ENCODE measurements at places on chromosomes 2 and 18.

- no peak for DNase-seq
Measured at GRCh38 chr2:239252801-239253200, 148.0 kb downstream of the HDAC4 start.

DNA sequence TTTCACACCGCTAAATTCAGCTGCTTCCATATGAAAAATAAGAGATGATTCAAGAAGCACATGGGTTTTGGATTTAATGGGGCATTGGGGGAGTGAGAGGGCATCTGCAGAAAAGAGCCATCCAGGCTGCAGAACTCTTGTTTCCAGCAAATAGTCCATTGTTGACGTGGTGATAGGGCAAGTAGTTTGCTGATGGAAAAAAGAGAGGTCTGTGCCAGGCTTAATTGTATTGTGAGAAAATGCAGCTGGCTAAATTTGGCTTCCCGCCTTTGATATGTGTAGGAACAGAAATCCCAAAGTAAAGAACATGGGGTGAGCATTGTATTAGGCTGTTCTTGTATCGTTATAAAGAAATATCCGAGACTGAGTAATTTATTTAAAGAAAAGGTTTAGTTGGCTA is 199.5 kb downstream of the SETBP1 start:
- DNase-seq: no peak

DNA sequence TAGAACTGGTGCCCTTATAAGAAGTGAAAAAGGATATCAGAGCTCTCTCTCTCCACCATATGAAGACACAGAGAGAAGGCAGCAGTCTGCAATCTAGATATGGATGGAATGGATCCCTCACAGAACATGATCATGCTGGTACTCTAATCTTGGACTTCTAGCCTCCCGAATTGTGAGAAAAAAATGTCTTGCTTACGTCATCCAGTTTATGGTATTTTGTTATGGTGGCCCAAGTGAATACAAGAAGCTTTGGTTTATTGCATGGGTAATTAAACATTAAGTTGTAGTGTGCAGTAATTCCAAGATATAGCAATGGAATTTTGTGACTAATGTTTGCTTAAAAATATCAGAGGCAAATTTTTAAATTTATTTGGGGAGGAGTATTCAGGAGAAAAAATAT is 1667.4 kb upstream of the SLC39A10 start:
- no peak for DNase-seq

DNA sequence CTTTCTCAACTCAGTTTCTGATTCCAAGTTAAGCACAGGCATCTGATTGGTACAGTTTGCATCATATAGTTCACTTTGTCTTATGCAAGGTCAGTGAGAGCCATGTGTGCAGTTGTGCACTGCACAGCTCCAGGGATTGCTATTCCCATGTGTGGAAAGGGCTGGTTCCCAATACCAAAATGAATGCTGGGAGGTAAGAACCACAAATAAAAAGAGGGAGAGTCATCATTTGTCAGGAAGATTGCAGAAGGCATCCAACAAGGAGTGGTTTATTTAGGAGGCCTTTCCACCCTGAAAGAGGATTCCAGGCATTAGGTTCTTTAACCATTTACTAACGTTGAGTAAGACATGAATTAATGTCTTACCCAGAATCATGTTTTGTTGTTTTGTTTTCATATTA is 141.2 kb upstream of the ST6GAL2 start:
- no peak for DNase-seq

- no peak for DNase-seq
Measured at GRCh38 chr2:215942194-215942593, 71.2 kb downstream of the MREG start.

DNA sequence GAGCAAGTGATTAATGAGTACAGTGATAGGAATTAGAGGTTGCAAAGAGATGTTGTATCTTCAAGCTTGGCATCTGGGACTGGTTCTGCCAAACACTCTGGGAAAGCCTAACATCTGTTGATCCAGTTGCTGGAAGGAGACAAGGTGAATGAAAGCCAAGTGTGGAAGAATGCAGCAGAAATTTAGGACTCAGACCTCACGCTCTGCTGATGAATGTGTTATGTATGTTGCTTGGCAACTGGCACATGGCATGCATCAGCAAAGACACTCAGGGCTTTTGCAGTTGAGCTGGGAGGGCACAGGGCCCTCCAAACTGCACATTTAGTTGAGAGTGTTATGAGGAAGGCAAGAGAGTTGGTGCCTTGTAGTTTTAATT is 105.5 kb downstream of the COLEC12 start:
- no peak for DNase-seq

DNA sequence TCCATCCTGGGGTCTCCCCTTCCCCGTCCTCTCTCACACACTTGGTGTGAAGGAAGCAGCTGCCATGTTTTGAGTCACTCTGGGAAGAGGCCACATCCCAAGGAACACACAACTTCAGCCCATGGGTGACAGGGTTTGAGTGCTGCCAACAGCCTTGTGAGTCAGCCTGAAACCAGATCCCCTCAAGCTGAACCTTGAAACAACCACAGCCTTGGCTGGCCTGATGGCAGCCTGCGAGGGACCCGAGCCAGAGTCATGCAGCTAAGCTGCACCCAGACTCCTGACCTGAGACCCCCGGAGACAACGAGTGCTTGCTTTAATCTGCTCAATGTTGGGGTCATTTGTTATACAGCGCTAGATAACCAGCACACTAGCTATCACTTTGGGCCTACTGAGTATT is 19.3 kb upstream of the MC2R start:
- no peak for DNase-seq

DNA sequence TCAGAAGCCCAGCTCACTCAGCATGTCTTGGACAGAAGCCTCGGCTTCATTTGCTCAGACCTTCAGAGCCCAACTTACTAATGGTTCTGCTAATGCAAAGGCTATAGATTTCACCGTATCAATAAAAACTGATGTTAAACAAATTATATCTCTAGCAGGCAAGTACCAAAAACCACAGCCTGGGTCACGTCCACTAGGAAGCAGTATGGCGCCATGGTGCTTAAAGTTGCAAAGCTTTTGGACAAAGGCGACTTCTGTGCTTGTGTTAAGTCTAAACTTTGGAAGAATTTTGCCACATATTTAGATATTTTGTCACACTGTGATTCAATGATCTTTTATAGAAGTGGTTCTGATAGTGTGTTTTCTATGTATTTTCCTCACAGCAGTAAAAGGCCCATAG is 276.8 kb upstream of the PARD3B start:
- no peak for DNase-seq

All from stimulated activated CD8-positive, alpha-beta memory T cell treated with anti-CD3 and anti-CD28 coated beads, Interleukin-12 subunit alpha, Interleukin-12 subunit beta, amount 100 ng/mL, for 1 hour (primary cell).